Left renal pelvis (tissue), 4 donors: ENCODE measurements at places on chromosomes 1 and 21. TPM values are rescaled to one million over a fixed set of nuclear protein-coding genes. Genes with fewer than 3 reads are reported as not detected.

- DNase-seq: no peak
Observed at GRCh38 chr1:85048296-85049064, at the start of gene MCOLN3. Gene MCOLN3 (minus strand): TSS chr1:85048500. CDS start chr1:85045360, 3,140 bp downstream.

DNA sequence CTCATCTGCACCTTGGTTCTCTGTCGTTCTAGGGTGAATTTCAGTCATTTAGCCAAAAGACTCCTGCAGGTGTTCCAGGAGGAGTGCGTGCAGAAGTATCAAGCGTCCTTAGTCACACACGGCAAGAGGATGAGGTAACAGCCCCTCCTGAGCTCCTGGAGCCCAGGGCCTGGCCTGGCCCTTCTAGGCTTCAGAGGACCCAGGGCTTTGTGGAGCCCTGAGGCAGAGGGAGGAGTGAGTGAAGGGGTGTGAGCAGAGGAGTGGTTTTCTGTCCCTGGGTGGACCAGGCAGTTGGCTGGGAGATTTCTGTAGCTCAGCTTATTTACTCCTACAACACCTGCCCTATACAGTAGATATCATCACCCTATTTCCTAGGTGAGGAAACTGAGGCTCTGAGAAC is 15.7 kb upstream of the RASSF5 start:
- no peak for DNase-seq

- DNase-seq: no peak
Observed at GRCh38 chr21:43372663-43373361, 54.1 kb downstream of the SIK1 start.

GRCh38 chr1:157829210-157829609 is 9.3 kb upstream of the FCRL1 start:
- DNase-seq: no peak

DNA sequence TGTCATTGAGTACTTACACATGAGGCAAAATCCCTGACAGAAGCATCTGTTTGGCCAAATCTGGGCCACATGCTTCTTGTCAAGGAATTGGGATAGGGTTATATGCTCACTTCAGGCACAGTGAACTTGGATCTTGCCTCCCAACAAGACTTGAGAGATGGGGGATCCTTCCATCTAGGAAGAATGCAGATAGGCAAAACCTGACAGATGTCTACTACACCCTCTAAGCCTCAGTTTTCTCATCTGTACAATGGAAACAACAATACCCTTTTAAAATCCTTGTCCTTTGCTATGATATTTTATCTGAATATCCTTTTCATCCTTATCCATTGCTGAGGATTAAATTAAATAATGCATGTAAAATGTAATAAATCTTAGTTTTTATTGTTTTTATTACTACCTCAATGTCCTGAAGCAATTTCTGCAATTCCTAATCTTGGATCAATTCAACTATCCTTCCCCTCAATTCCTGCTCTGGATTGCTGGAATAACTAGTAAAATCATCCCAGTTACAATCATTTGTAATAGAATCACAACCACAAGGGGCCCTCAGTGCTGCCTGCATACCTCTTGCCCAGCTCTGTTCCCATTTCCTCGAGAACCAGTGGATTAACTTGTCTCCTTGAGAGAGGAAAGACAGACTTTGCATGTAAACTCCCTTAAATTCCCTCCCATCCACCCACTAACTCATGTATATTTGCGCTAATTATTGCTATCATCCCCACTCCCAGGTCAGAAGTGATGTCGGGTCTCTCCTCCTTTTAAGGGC is 8.1 kb upstream of the XPR1 start:
- DNase-seq: no peak

DNA sequence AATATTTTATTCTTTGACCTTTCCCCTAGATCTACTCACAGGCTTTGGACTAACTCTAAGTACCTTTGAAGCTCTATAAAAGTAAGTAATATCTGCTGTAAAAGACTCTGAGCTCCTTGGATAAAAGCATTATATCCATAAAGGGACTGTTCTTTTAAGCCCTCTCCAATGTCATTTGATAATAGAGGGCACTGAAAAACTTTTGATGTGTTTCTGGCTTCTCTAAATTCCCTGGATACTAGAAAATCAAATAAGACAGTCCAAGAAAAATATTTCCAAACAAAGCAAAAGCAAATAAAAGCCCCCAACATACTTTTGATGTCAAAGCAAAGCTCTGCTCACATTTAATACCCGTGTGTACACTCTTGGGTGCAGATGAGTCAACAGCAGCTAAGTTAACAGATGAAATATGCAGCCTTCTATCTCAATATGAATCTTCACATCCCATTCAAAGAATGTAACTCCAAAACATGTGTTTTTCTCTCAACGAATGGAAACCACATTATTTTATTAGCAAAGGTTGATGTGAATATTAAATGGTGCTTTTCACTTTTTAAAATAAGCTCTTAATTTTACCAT is 230.3 kb downstream of the CENPF start:
- no peak for DNase-seq

GRCh38 chr1:114756009-114756892 is 1.5 kb downstream of the CSDE1 start:
- DNase-seq: no peak

DNA sequence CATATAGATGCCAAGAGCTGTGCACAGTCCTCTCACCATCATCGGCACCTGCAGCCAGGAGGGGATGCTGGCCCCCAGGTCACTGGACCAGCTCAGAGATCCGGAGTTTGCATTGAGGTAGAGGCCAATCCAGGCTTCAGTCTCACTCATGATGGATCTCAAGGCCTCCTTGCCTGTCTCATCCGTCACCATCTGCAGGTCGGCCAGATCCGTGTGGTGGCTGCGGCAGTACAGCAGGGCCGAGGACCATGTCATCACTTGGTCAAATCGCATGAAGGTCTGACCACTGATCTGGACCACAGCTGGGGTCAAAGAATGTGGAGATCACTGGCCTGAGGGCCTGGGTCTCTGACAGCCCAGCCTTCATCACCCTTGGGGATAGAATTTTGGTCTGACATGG is 6.6 kb downstream of the CLEC20A start:
- no peak for DNase-seq

DNA sequence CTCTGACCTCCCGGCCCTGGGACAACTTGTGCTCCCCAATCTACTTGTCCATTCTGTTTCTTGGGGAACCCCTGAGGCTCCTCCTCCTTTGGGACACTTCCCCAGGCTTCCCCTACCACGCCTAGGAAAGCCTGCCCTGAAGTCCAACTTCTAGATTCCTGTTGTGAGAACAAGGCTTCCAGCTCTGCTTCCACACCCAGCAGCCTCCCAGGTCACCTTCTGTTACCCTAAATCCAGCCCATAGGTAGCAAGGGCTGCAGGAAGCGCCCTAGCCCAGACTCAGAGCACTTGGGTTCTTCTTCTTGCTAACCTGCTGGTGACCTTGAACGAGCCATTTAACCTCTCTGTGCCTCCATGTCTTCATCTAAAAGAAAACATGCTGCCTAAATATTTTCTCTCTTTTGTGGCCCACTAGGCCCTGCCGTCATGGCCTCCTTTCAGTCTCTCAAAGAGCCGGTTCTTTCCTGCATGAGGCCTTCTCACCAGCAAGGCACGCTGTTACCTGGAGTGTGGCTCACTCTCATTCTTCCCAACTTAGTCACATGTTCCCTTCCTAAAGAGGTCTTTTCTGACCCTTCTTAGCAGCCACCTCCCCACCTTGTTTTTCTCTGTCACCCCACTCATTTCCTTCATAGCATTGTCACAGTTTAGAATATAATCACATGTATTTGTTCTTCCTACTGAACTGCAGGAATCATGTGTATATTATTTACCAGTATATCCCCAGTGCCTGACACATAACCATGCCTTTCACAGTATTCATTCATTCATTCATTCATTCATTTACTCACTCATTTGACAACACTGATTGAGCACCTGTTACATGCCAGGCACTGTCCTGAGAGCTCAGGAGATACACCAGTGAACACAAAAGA is 1.4 kb downstream of the CAPN2 start:
- no peak for DNase-seq

GRCh38 chr1:65068202-65069010 is 79.6 kb upstream of the AK4 start:
- DNase-seq: peak; percentile 22

- DNase-seq: no peak
Observed at GRCh38 chr1:101520302-101520701, 283.5 kb downstream of the S1PR1 start.

GRCh38 chr1:232209357-232209756 is 420.6 kb downstream of the SIPA1L2 start:
- no peak for DNase-seq

PROX1 gene
- 8.7 TPM for polyA plus RNA-seq

CFH gene
- polyA plus RNA-seq: 42.2 TPM

RAB13 gene
- polyA plus RNA-seq: 117 TPM

SLC2A5 gene
- 0.72 TPM for polyA plus RNA-seq

IL19 gene
- 0.88 TPM for polyA plus RNA-seq

DISC1 gene
- 5.9 TPM for polyA plus RNA-seq
